Motor neuron (in vitro differentiated cells): ENCODE measurements at places on chromosomes 3 and 15. TPM values are rescaled to one million over a fixed set of nuclear protein-coding genes. Genes with fewer than 3 reads are reported as not detected.

Gene ESYT3
- 1.5 and 2.4 TPM in 2 replicates for total RNA-seq

Gene CHRNA7
- 6.7 and 7.0 TPM in 2 replicates for total RNA-seq

Gene PDZRN3
- 12.7 and 13.0 TPM in 2 replicates for total RNA-seq

Gene THPO
- 0.53 and 1.2 TPM in 2 replicates for total RNA-seq

Gene PXYLP1
- 37.8 and 44.1 TPM in 2 replicates for total RNA-seq

Gene PPP1R14D
- not detected in 2 replicates for total RNA-seq

Gene CLDN16
- 0.11 TPM in 1 of 2 replicates, not detected in the other for total RNA-seq

Gene TMED3
- total RNA-seq: 37.4 and 39.0 TPM in 2 replicates
